ENCODE measurements at places on chromosomes 12 and 14. TPM values are rescaled to one million over a fixed set of nuclear protein-coding genes. Genes with fewer than 3 reads are reported as not detected.

The LRRC10 gene
- polyA plus RNA-seq = not detected

The TCL1A gene
- polyA plus RNA-seq = 1.8 TPM

The ZFHX2 gene
- 12.4 TPM for polyA plus RNA-seq

- no peak for DNase-seq
Observed at GRCh38 chr12:843609-844008, 91.2 kb downstream of the WNK1 start.

GRCh38 chr14:71716041-71716772, 216.0 kb upstream of the RGS6 start:
- DNase-seq = no peak

Measured in renal pelvis (tissue), 12 donors.